ENCODE measurements at places on chromosomes 1 and 21.

DNA sequence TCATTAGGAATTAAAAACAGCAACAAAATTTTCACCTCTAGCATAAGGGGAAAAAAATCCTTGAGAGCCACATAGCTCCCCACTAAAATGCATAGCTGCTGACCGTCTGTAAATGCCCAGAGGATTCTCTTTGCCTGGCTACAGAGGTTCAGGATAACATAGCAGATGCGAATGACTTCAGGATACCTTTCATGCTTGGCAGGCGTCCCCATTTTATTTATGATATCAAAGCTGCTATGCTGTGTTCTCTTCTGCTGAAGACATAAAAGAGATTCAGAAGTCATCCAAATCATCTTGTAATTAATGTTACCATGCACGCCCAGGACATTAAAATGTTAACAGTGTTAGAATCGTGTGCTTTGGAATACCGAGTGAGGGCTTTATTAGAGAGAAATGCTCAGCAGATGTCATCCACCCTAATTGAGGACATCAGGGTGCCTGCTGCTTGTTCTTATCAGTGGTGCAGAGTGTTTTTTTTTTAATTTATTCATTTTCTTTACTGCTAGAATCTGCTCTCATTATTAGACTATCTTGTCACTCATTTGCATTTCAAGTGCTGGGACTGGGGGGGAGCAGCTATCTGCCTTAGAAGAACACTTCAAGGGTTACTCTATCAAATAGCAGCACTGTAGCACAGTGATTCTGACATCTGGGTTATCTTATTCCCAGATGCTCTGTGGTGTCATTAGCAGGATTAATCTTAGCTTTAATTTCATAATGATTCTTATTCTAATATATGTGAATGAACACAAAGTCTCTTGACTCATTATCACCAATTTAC is 139.5 kb downstream of the ZNF326 start:
- no peak for DNase-seq

DNA sequence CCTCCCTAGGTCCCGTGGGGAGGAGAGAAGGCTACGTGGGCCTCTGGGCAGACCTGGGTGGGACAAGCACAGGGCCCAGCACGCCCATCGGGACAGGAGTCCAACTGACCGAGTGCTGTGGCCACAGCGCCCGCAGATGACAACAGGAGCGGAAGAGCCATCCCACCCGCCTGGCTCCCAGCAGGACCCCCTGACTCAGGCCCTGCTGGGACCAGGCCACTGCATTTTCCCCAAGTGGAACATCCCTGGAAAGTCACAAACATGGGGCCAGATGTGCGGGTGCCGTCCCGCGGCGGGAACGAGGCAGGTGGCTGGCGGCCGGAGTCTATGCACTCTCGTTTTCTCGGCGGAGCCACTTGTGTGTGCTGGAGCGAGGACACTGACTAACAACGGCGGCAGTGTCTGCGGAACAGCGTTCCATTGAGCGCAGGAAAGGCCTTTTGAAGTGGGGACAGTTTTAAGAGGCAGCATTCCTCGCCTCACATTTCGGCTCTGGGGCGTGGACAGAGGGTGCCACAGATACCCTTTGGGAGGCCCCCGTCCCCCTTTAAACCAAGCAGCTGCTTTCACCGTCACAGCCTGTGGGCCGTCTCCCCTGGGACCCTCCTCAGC is 93.7 kb upstream of the ARHGEF16 start:
- no peak for DNase-seq

- DNase-seq, result no peak
Measured at GRCh38 chr1:93692983-93693591, 11.4 kb upstream of the BCAR3 start.

DNA sequence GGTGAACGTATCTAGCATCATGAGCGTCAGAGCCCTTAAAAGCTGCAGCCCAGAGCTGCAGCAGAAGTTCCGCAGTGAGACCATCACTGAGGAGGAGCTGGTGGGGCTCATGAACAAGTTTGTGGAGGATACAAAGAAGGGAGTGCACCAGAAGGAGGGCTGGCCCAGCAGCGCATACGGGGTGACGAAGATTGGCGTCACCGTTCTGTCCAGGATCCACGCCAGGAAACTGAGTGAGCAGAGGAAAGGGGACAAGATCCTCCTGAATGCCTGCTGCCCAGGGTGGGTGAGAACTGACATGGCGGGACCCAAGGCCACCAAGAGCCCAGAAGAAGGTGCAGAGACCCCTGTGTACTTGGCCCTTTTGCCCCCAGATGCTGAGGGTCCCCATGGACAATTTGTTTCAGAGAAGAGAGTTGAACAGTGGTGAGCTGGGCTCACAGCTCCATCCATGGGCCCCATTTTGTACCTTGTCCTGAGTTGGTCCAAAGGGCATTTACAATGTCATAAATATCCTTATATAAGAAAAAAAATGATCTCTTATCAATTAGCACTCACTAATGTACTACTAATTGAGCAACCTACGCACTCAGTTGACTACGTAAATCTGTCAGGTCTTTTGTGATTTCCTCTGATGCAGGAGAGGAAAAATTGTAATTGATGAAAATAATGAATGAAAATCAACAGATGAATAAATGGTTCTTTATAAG is 2.8 kb downstream of the CBR1 start:
- no peak for DNase-seq

- no peak for DNase-seq
Measured at GRCh38 chr1:168319691-168320090, 39.0 kb downstream of the TBX19 start.

DNA sequence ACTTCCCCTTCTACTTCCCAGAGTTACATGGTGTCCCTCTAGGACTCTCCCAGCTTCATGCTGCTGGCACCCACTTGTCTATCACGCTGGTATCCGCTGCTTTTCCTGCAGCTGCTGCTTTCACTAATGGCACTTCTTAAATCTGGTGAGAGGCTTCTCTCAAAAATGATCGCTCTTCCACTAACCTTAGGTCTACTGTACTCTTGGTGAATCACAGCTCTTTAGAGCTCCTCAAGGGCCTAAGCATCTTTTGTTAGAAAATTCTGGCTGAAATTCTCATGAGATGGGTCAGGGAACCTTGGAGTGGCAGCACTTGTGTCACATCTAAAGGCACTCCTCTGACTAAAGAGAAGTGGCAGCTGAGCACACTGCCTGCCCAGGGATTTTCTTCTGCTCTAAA is 32.1 kb downstream of the ZMYND12 start:
- no peak for DNase-seq

DNA sequence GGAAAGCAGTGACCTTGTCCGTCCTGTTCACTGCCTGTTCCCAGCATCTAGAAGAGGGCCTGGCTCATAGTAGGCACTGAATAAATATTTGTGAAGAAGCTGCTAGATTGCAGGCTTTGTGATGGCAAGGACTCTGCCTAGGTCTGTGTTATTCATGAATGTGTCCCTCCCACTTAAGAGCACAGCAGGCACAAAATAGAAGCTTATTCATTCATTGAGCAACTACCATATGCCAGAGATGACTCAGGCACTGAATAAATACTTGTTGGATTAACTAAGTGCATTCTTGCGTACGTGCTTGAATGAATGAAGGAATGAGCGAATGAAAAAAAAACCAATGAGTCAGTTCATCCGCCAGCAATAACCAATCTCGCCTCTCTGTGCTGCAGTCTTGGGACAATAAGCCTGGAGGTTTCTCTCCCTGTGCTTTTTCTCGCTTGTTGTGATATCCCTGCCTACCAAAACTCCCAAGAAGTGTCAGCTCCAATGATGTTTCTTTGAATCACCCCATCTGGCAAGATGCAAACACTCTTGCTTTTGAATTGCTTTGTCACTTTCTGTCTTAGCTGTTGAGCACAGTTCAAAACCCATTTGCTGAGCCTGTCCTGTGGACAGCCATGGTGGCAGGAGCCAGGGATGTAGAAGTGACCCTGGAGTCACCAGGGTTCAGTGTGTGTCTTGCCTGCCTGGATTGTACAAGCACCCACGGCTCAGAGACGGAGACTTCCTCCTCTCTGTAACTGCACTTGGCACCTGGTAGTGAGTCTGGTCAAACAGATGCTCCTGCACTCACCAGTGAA is 143.9 kb downstream of the KAZN start:
- peak; percentile 48 for DNase-seq

DNA sequence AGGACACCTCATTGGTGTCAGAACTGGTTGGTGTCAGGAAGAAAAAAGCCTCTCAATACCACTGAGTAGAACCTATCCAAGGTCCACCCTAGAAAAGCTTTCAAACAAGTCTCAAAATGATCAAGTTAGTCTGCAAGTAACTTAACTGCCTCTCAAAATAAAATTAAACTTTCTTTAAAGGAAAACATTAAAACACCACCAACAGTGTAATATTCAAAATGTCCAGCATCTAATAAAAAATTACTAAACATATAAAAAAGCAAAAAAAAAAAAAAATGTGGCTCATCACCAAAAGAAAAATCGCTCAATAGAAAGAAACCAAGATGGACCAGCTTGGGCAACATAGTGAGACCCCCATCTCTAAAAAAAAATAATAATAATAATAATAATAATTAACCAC is 18.7 kb upstream of the OLFML2B start:
- DNase-seq, result no peak

DNA sequence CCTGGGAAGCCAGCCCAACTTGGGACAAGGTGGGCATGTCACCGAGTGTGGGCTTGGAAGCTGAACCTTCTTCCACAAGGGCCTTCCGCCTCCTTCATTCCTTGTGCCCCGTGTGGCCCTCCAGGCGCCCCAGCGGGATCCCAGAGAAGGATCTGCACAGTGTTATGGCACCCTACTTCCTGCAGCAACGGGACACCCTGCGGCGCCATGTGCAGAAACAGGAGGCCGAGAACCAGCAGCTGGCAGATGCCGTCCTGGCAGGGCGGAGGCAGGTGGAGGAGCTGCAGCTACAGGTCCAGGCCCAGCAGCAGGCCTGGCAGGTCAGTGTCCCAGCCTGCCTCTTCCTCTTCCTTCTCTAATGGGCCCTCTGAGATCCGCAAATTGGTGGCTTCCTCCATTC is 5.8 kb upstream of the BGLAP start:
- no peak for DNase-seq

- no peak for DNase-seq
Measured at GRCh38 chr1:183226963-183227362, 40.9 kb downstream of the LAMC2 start.

- no peak for DNase-seq
Measured at GRCh38 chr1:112263453-112263852, 132.6 kb upstream of the CTTNBP2NL start.

GRCh38 chr1:182595641-182596240 is 6.7 kb upstream of the RNASEL start:
- DNase-seq, result peak; percentile 66

DNA sequence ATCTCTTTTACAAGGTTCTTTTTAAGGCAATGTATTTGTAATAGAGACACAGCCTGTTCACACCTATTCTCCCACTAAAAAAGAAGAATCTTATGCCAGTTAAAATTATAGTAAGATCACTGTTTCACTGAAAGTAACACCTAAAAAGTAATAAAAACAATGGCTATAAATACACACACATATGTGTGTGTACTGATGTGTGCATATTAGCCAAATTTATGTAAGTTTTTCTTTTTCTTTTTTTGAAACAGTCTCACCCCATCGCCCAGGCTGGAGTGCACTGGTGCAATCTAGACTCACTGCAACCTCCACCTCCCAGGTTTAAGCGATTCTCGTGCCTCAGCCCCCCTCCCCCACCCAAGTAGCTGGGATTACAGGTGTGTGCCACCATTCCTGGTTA is 56.8 kb upstream of the SLC30A10 start:
- no peak for DNase-seq

- DNase-seq, result no peak
Measured at GRCh38 chr1:30818568-30819243, 61.1 kb upstream of the LAPTM5 start.

GRCh38 chr1:183559061-183559460 is 31.2 kb downstream of the NCF2 start:
- no peak for DNase-seq

GRCh38 chr1:3697810-3698209 is 45.5 kb downstream of the TP73 start:
- no peak for DNase-seq

- no peak for DNase-seq
Measured at GRCh38 chr1:246448373-246448772, 58.7 kb downstream of the SMYD3 start.

GRCh38 chr21:28228636-28228995 is 764.1 kb downstream of the LTN1 start:
- no peak for DNase-seq

DNA sequence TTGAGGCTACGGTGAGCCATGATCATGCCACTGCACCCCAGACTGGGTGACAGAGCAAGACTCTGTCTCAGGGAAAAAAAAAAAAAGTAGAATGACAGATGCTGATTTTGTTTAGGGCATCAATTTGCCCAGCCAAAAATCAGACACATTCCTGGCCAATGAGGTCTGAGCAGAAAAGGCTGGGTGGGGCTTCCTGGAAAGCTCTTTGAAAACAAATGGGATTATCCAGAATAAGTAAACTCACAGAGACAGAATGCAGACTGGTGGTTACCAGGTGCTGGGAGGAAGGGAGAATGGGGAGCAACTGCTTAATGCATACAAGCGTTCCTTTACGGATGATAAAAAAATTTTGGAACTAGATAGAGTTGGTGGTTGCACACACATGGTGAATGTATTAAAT is 10.1 kb upstream of the CITED4 start:
- no peak for DNase-seq

GRCh38 chr1:174954073-174954460 is 45.7 kb upstream of the CACYBP start:
- no peak for DNase-seq

DNA sequence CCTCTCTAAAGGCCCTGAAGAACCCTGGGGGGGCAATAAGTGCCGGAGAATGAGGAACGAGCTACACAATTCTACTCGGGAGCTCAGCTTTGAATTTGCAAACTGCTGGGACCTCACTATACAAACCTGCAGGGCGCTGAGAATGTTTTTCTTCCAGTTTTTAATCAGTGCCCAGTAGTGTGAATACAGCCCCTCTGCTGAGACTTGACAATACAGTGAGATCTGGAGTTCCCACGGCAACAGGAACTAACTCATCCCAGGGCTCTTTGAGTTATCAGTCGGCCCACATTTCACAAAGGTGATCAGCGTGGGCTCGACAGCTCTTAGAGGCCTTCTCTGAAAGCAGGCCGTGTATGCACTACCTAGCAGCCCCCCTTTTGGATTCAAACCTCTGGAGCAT is 41.7 kb downstream of the TMEM53 start:
- DNase-seq, result no peak

- no peak for DNase-seq
Measured at GRCh38 chr1:119015547-119015946, 27.4 kb upstream of the TBX15 start.

DNA sequence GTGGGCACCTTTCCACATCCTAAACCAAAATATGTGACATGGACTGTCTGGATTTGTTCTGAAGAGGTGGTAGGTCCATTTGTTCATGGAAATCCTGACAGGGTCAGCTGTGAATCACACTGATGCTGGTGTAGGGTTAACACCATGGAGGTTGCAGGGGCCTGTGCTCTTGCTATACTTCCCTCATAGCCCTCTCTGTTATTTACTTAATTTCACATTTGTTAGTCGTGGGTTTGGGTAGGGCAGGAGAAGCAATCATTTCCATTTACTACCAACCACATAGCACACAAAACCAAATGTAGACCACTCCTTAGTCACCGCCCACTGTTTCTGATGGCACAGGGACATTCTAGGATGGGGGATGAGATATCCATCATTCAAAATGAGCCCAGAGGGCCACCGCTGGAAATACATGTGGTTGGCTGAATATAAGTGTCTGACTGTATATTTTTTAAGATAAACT is 61.8 kb upstream of the POU2F1 start:
- no peak for DNase-seq

All from HTR-8/SVneo (cell line).